Activated T-helper 9 cell treated with anti-CD3 and anti-CD28 coated beads, Interleukin-2, amount 50 U/mL, for 16 hours (primary cell): ENCODE measurements at places on chromosomes 13 and 19.
A peak's percentile ranks its signal among the peaks of the same experiment; 100 is the strongest.

DNA sequence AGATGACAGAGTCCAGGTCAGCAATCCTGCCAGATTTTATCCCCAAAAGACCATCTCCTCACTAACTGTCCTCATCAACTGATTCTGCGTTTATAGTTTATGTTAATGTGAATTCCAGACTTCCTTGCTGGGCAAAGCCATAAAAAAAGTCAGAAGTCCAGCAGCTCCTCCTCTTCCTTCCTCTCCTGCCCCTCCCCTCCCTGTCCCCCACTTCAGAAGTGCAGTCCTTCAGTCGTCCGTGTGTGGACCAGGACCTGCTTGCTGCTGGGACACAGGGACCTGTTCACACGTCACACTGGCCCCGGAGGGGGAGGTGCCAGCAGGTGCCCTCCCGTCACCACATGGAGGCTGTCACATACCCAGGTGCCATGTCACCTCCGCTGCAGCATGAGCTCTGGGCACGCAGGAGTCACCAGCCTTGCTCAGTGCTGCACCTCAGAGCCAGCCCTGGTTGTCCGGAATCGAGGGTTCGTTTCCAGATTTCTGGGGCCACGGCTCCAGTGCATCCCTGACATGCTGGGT, 4.0 kb upstream of the MCF2L start:
- DNase-seq, result no peak

GRCh38 chr13:30832845-30833332, 73.2 kb upstream of the MEDAG start:
- peak; percentile 5 for DNase-seq

DNA sequence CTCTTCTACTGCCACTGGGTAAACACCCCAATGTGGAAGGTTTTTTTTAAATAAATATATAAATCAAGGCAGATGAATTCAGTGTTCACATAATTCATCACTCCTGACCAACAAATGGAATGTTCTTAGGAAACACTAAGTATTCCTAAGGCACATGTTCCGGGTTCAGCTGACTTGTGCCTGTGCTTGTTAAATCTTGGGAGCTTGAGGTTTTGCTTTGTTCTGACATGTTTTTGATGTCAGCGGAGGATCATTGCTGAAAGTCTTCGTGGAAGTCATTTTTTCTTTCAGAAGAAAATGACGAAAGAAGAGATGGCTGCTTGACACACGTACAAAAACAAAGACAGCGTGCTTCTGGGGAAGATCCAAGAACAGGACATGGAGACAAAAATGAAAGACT, 185.8 kb downstream of the MZT1 start:
- DNase-seq, result no peak

- DNase-seq, result no peak
Measured at GRCh38 chr19:56477429-56478338, 539 bp upstream of the ZNF667 start.

- no peak for DNase-seq
Measured at GRCh38 chr13:45021250-45021649, 31.9 kb downstream of the GPALPP1 start.

- no peak for DNase-seq
Measured at GRCh38 chr13:35926859-35927530, 204.2 kb downstream of the DCLK1 start.

- DNase-seq, result no peak
Measured at GRCh38 chr19:19610376-19611202, 7.9 kb downstream of the PBX4 start.

DNA sequence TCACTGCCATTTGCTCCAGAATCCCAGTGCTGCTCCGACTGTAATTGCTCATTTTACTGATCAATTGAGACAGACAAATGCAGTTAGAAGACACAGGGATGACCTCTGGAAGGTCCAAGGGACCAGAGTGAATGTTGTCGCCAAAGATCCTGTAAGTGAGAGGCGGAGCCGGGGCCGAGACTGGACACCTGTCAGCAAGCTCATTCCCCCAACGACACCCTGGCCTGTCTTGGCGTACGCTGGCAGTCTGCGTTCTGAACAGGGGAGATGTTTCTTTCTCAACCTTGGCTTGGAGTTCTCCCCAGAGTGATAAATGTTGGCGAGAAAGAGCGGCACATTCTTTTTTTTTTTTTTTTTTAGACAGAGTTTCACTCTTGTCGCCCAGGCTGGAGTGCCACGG, 24.2 kb downstream of the GADD45B start:
- DNase-seq, result no peak

DNA sequence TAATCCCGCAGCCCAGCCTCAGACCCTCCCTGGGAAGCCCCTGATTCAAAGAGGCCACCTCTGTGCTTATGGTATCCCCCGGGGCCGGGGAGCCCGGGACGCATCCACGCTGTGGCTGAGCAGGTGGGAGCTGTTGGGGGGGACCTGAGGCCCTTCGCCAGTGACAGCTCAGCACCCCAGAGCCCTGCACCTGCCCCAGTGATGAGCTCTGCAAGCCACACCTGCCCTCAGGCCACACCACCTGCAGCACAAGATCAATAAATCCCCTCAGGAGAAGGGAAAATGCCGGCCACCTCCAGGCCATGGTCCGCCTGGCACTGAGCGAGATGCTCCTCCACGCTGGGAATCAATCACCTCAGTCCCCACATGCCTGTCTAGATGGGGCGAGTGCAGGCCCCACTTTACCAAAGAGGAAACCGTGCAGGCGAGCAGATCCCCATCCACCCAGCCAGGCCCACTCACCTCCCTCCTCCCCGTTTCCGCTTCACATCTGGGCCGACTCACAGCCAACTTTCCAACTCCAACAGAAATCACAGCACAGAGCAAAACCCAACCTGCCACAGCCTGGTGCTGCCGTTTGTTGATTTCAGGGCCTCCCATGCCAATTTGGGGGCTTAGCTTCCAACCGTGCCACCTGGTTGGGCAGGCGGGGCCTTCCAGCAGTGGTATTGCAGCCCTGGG, 12.8 kb downstream of the MOB3A start:
- DNase-seq, result peak; percentile 46

GRCh38 chr19:45607071-45608029, 5.3 kb upstream of the GPR4 start:
- DNase-seq, result peak; percentile 28

DNA sequence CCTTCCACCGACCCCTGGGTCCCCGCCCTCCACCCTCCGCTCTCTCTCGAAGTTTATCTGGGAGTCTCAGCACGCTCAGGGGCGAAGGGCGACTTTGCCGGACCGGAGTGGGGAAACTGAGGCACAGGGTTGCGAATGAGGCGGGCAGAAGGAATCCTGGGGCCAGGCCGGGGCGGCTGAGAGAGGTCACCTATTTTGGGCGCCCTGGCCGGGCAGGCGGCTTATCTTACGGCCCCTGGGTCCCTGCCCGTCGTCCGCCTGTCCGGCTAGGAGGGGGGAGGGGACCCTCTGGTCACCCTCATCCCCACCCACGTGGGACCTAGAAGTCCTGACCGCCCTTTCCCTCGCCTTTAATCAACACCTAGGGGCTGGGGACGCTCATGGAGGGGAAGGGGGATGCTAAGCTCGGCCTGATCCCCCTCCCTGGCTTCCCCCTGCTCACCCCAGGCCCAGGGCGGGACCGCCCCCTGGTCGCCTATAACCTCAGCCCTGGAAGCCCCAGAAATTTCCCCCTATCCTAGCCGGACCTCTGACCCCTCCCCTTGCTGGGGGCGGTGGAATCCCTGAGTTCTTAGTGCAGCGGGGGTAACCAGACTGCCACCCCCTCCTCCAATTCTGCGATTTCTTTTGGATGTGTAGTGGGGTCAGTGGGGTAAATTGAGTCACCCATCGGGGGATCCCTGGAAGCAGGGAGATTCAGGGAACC, 556 bp downstream of the TRIP10 start:
- no peak for DNase-seq

DNA sequence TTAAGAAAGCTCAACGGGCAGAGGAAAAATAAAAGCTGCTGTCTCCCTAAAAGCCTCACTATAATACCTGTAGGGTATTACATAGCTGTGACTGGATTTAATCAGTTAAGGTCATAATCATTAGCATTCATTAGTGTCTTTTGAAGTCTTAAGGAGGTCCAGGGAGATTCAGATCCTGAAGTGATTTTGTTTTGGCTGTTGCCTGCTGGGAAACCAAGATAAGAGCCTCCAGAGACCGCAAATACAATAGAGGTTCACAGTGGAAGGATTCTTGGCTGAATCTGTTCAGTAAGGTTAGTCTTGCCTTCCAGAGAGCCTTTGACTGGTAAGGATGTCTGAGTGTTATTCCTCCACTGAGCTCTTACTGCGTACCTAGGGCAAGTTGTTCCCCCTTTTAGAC, 54.0 kb upstream of the TNFRSF19 start:
- DNase-seq, result no peak

GRCh38 chr19:16892436-16892835, 3.6 kb downstream of the F2RL3 start:
- DNase-seq, result no peak

DNA sequence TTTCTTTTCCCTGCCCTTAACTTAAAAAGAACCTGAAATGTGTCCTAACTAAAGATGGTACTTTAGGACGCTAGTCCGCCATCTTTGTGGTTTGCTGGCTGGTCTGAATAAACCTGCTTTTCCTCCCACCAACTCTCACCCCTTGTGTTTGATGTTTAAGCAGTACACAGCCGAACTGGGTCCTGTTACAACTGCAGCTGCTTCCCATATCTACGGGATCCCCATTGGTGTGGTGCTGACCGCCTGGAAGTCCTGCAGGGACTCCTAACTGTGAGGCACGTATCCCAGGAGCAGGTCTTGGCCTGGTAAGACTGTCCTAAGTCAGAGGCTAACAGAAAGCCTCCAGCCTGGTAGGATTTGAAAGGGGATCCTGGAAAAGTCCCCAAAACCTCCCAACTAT, 40.9 kb upstream of the VSTM2B start:
- DNase-seq, result no peak

DNA sequence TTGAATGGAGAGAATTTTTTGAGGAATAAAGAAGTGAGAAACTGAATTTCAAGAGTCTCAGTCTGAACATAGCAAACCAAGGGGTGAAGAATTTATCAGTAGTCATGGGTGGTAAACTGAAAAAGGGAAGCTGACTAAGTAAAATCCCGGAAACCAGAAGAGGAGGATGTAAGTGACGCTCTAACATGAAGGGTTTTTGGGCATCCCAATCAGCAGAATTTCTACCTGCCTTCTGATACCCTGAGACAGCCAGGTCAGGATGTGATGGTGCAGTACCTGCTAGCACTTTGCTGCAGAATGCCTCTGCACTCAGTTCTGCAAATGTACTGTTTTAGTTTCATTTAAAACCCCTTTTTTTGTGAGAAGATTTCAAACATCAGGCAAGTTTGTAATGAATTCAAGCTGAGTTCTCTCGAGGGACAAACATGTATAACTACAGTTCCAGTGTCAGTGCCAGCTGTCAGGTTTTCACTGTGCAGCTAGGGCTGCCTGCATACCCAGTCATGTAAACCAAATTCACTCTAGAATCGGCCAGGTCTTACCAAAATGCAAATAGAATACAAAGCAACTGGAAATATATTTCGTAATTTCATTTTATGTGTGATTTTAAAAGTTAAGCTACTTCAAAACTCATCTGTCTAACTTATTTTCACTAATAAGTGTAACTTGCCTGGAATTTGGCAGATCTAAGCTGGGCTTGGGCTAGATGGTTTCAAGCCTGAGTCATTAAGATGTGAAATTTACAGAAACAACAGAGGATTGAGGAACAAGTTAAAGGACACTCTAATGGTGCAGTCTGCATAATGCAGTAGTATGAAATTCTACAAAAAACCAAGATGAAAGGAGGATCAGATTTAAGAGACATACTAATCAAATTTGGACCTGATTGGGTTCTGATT, 13.8 kb downstream of the METTL21C start:
- DNase-seq, result no peak

- DNase-seq, result no peak
Measured at GRCh38 chr19:47239610-47240296, 8.8 kb upstream of the BBC3 start.
